ENCODE measurements at places on chromosomes 4 and X.

DNA sequence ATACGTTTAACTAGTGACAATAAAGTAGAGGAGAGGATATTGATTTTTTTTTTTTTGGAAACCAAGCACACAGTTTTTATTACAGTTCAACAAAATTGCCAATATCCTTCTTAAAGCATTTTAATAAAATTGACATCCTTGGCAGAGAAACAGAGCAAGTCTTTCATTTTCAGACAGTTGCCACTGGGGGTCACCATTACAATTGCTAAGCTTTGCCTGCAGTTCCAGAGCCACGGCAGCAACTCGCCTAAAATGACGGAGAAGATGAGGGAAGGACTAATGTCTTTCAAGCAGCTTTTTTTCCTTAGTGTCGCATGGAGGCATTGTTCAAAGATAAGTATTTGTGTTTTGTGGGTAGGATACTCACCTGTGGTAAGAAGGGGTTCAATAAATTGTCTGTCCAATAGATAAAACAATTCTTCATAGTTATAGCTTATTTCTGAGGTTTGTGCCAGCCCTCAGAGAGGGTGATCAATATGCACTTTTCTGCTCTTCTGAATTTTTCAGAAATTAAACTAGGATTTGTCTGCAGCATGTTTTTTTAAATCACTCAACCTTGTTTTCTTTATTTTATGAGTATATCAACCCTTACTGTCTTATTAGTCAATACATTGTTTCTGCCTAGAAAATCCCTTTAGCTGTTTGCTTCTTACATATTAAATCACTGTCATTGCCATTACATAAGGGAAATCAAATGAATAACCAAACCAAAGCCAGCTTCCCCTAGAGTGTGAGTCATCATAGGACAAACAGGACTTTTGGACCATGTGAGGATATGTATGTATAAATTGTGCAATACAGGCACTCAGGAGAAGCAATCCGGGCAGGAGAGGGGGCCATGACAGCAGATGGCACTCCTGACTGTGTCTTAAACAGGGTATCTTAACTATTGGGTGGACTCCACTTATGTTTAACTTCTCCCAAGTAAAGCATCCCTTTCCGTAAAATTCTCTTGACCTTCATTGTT is 508.1 kb upstream of the ARX start:
- DNase-seq, result no peak

- no peak for DNase-seq
Observed at GRCh38 chr4:25939330-25939729, 25.3 kb downstream of the SMIM20 start.

DNA sequence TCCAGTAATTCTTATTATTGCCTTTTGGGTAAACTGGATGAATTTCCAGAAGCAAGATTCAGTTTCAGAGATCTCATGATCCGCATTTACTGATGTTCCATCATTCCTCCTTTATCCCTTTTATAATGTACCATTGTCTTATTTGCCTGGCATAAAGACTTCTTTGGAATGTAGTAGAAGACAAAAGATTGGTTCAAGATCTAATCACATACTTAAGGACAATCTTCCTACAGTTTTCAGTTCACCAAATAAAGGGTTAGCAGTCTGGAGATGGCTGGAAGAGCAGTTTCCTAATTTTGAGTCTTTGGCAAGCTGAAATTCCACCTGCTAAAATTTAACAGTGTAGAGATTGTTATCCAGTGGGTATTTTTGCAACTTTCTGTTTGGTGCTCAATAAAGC is 30.9 kb upstream of the HAND2 start:
- DNase-seq, result no peak

DNA sequence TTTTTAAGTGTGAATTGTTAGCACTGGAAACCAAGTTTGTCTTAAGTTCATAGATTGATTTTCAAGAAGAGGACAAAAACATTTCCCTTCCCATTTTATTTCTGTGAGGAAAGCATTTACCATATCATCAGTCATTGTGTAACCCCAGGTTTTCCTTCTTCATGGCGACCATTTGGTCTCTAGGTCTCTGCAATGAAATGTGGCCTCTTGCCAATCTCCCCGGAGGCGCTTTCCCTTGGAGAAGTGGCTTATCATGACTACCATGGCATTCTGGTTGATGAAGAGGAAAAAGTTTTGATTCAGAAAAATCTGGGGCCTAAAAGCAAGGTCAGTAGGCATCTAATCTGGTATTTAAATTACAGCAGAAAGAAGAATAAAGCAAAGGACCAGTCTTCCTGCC is 54.4 kb downstream of the ADD1 start:
- DNase-seq, result no peak

- DNase-seq, result no peak
Observed at GRCh38 chr4:124199755-124200154, 512.8 kb downstream of the ANKRD50 start.

GRCh38 chr4:123596805-123597204 is 200.2 kb downstream of the SPRY1 start:
- DNase-seq, result no peak

DNA sequence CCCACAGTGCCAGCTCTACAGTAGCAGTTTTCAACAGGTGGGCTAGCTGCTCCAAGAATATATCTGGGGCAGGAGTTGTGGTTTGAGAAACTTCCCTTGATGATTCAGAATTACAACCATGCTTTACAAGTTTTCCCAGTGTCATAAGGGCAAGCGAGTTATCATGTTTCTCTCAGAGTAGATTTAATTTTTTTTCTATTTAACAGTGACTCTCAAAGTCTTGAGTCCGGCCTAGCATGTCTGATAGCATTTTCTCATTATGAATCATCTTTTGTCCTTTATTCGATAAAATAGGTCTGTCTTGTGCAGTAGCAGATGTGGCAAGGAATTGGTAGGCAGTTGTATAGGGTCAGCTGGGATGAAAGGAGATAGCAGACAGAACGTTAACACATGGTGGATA is 62.2 kb upstream of the SPANXD start:
- DNase-seq, result no peak

DNA sequence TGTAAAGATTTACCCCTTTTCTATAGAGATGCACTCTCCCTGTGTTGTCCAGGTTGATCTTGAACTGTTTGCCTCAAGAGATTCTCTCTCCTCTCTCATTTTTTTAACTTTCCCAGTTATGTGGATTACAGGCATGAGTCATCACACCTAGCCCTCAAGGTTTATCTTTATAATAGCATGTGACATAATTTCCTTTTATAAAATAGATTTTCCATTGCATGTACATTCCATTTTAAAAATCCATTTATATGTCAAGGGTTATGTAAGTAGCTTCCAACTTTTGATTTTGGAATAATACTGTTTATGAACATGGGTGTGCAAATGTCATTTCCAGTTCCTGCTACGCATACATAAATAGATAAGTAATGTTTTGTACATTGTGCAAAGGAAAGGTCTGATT is 20.6 kb downstream of the ZNF721 start:
- no peak for DNase-seq

GRCh38 chr4:152155070-152155469 is 380.8 kb downstream of the FBXW7 start:
- DNase-seq, result no peak

DNA sequence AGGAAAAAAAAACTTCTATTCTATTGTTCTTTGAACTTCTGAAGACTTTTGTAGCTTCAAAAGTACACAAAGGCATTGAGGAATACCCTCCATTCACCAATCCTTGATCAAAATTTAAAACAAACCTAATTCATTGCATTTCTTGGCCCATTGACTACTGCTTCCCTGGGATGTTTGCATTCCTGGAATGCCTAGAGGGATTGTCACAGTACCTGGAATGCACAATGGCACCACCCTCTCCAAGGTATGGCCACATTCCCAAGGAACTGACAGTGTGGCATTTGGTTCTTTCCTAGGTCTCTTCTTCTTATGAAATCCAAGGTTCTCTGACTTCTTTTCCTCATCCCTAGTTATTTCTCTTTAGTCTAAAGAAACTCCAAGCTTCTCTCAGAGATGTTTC is 600.7 kb downstream of the CCSER1 start:
- DNase-seq, result no peak

- DNase-seq, result no peak
Observed at GRCh38 chr4:156672492-156673305, 298.9 kb downstream of the PDGFC start.

DNA sequence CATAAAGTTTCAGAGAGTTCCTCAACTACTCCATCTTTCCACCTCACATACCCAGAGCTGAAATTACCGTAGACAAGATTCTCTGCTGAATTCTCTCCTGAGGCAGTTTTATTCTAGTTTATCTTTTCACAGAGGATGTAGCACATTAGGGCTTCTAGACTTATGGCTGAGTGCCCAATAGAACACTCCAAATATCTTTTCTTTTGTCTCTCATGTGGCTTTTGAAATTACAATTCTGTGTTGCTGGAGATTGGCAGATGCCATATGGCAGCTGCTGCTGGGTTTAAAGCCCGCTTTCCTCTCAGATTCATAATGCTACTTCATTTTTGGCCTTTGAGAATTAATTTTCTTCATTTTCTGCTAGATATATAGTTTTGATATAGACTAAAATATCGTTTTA is 107.6 kb upstream of the BANK1 start:
- DNase-seq, result no peak

DNA sequence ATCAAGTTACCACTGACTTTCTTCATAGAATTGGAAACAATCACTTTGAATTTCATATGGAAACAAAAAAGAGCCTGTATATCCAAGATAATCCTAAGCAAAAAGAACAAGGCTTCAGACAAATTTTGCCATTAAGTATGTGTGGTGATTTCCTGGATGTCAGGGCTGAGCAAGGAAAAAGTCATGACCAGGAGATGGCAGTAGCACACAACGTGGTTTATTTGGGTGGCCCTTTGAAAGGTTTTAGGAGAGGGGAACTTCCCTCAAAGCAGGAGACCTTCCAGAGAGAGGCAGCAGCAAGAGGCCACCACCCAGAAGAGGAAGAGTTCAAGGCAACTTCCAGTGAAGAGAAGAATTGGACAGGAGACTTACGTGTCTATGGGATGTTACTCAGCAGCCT is 18.1 kb upstream of the ZXDB start:
- DNase-seq, result no peak

DNA sequence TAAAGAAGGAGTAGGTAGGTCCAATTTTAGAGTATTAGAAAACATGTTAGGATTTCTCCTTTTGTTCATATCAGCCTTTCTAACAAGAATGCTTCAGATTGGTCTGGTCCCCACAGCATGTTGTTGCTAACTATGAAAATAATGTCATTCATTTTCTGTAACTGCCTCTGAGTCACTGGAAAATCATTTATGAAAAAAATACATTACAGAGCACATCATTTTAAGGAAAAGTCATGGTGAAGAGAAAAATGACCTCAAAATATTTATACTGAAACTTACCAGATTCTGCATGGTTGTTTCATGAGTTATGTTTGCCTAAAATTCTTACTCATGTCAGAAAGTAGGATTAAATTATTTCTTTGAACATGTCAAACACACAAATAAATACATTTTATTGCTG is 35.2 kb downstream of the DTHD1 start:
- no peak for DNase-seq

- no peak for DNase-seq
Observed at GRCh38 chrX:13852001-13852695, 35.3 kb upstream of the GPM6B start.

- DNase-seq, result no peak
Observed at GRCh38 chr4:82865592-82865991, 25.4 kb downstream of the SEC31A start.

DNA sequence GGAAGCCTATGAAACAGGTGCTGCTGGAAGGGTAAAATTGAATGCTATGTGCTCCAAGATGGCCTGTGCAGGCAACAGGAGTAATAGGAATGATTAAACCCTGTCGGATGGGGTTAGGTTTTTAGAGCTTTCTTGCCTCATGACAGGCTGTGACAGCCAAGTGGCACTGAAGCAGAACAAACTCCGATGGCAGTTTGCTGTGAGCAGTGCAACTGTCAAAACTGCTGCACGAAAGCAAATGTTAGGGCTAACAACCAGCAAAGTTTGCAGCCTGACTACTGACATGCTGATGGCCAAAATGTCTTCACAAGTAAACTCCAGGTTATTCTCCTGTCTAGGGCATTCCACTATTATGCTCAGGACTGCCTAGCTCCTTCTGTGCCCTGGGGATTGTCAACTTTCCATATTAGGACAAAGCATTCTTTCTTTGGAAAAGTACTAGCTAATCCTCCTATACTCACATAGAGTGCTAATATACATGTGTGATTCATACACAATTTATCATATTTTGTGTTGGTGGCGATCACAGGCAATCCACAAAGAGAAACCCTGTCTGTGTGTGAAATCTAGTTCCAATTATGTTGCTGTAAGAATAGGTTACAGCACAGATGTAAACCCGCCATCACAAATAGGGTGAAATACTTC is 486.6 kb upstream of the TENM3 start:
- DNase-seq, result no peak

GRCh38 chr4:22661443-22661842 is 31.3 kb upstream of the GBA3 start:
- no peak for DNase-seq

- DNase-seq, result no peak
Observed at GRCh38 chr4:72326692-72327632, 242.1 kb downstream of the ADAMTS3 start.

DNA sequence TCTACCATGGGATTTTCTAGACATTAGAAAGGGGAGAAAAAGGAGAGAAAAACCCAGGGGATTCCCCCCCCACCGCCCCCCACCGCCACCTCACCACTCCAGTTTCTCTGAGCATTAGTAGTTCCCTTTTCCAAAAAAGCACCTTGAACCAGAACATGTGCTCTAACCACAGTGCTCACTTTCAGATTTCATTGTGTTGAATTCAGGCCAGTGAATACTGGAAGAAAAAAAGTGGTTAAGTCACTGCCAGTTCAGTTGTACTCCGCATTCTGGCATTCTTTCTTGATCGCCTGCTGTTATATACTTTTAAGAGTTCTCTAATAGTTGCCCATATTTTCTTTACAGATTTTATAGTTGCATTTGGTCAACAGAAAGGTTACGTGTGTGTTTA is 40.9 kb downstream of the JADE3 start:
- no peak for DNase-seq

- DNase-seq, result no peak
Observed at GRCh38 chr4:26194764-26195163, 126.0 kb upstream of the RBPJ start.

All from cortex of kidney (tissue), 1 donor.